Activated T-helper 2 cell treated with anti-CD3 and anti-CD28 coated beads, Interferon-gamma antibody, Interleukin-2, Interleukin-4, amounts not matched to agents 10 μg/mL and 5 μg/mL and 100 μg/mL, durations not matched to agents 14 hours and 24 hours and 36 hours (primary cell): ENCODE measurements at places on chromosomes 13 and 19.

GRCh38 chr19:3233831-3234230 is 9.4 kb downstream of the CELF5 start:
- H3K27ac ChIP-seq = no peak overlapping the region
- no peak overlapping the region for H3K4me3 ChIP-seq
- H3K36me3 ChIP-seq = no peaks in the 10 kb centered on the region
- H3K27me3 ChIP-seq = peaks cover 4% of the 10 kb centered on the region
- no peak for DNase-seq

GRCh38 chr13:84279166-84279565 is 396.9 kb upstream of the SLITRK1 start:
- no peak overlapping the region for H3K4me3 ChIP-seq
- H3K4me1 ChIP-seq = no peaks in the 10 kb centered on the region
- no peaks in the 10 kb centered on the region for H3K36me3 ChIP-seq
- no peaks in the 10 kb centered on the region for H3K27me3 ChIP-seq
- H3K27ac ChIP-seq = no peak overlapping the region

GRCh38 chr19:48900477-48901406 is 630 bp downstream of the NUCB1 start:
- peak overlapping the region; percentile 97 for H3K4me3 ChIP-seq
- H3K4me1 ChIP-seq = peaks cover 18% of the 10 kb centered on the region
- peaks cover 41% of the 10 kb centered on the region for H3K36me3 ChIP-seq
- H3K27me3 ChIP-seq = no peaks in the 10 kb centered on the region
- peak overlapping the region; percentile 97 for H3K27ac ChIP-seq

DNA sequence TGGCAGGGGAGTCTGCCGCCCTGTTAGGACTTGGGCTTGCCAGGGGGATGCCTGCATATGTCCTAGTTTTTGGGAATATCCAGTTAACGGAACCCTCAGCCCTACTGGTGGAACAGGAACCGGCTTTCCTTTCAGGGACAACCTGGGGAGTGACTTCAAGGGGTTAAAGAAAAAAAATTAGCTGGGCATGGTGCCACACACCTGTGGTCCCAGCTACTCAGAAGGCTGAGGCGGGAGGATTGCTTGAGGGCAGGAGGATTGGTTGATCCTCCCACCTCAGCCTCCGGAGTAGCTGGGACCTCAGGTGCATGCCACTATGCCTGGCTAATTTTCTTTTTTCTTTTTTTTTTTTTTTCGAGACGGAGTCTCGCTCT is 22.5 kb downstream of the LDLR start:
- no peak overlapping the region for H3K27ac ChIP-seq
- no peaks in the 10 kb centered on the region for H3K27me3 ChIP-seq
- no peak for DNase-seq
- no peak overlapping the region for H3K4me3 ChIP-seq
- H3K36me3 ChIP-seq = peaks cover 72% of the 10 kb centered on the region
- no peaks in the 10 kb centered on the region for H3K4me1 ChIP-seq

DNA sequence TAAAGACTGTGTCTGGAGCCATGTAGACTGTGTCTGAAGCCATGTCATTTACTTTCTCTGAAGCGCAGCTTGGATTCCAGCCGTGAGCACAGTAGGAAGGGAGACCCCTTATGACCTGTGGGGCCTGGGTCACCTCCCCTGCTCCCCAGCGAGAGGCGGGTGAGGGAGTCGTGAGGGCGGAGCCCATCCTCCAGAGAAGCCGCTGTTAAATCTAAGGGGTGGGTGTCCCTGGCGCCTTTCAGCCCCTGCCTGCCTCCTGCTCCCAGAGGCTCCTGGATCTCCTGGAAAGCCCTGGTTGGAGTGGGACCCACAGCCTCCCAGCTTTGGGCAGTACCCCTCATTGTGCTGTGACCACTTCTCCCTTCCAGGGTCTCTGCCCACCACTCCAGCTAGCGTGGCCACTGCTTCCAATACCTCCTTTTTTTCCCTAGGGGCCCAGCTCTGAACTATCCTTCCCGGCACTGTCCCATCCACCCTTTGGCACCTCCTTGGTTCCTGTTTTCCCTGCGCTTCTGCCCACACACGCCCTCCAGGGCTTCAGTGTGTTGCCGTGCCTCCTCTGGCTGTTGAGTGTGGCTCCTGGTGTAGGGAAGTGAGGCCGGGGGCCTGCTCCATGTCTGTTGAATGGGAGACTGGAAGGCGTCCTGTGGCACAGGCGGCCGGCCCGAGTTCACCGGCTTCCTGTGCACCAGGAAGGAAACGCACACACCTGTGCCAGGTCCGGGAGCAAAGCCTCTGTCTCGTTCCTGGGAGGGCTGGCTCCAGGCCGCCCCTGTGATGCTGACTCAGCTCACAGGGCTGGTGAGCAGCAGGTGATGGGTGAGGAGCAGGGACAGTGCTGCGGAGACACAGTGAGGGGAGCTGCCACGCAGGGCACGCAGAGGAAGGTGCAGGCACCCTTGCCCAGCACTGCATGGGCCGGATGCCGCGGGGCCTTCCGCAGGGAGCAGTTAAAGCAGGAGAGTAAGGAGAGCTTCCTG is 29.4 kb downstream of the ATP4B start:
- peaks cover 70% of the 10 kb centered on the region for H3K36me3 ChIP-seq
- peak overlapping the region; percentile 49 for H3K27ac ChIP-seq
- no peak overlapping the region for H3K4me3 ChIP-seq

- peak overlapping the region; percentile 92 for H3K27ac ChIP-seq
- H3K36me3 ChIP-seq = peaks cover 58% of the 10 kb centered on the region
- H3K4me1 ChIP-seq = peaks cover 36% of the 10 kb centered on the region
- no peak for DNase-seq
- no peaks in the 10 kb centered on the region for H3K27me3 ChIP-seq
Measured at GRCh38 chr19:55643887-55644176, 383 bp downstream of the ZNF581 start.

DNA sequence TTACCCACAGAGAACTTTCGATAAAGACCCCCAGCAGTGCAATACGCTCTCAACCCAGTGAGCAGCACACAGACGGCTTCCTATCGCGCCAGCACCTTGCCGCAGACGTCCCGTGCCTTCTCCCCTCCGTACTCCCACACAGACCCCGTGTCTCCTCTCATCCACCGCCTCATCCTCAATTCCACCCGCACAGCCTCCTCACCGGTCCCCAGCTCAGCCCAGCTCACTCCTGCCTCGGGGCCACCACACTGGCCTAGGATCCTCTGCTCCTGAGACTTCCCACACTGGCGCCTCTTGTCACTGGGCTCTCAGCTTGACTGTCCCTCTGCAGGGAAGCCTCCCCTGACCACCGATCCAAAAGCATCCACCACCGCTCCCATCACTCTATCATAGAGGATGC is 9.0 kb downstream of the MLLT1 start:
- no peaks in the 10 kb centered on the region for H3K27me3 ChIP-seq
- no peak for DNase-seq
- H3K36me3 ChIP-seq = peaks cover 42% of the 10 kb centered on the region
- H3K4me3 ChIP-seq = no peak overlapping the region
- H3K4me1 ChIP-seq = peaks cover 2% of the 10 kb centered on the region

DNA sequence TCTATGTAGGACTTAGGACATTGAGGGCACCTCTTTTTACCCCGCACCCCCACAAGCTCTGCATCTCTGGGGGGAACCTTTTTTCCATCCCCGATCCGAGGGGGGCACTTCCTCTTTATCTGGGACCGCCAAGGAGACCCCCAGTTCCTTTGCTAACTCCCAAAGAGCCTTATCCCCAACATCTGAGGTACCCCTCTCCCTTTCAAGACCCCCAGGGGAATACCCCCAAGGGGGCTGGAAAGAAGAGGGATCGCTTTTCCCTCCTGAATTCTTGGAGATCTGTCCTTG is 1.1 kb downstream of the TNFSF9 start:
- peaks cover 27% of the 10 kb centered on the region for H3K27me3 ChIP-seq
- peaks cover 36% of the 10 kb centered on the region for H3K4me1 ChIP-seq
- peak overlapping the region; percentile 12 for H3K27ac ChIP-seq
- no peak for DNase-seq
- peak overlapping the region; percentile 70 for H3K4me3 ChIP-seq

DNA sequence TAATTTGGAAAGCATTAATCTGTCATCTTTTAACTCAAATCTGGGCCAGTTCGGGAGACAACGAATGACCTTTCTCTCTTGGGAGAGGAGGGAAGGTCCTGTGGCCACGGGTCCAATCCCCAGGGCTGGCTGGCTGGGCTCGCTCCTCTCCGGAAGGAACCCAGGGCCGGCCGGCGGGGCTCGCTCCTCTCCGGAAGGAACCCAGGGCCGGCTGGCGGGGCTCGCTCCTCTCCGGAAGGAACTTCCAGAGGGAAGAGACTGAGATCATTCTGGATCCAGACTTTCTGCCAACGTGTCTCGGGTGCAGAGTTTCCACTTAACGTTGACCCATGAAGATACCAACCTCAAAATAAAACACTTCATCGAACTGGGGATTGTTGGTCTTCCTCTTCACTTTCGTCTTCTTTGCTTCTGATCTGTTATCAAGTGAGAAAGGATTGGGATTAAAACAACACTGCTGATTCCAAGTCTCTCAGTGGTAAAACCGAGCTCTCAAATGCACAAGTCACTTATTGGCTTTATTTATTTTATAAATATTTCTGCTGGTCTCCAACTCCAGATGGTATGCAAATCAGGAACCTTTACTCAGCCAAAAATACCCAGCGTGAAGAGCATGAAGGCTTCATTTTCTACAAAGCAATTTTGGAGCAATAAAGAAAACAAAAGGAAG is 53.3 kb upstream of the C13orf46 start:
- H3K36me3 ChIP-seq = peaks cover 20% of the 10 kb centered on the region
- DNase-seq = no peak

GRCh38 chr13:77528834-77529500 is 6.5 kb upstream of the SCEL start:
- H3K27ac ChIP-seq = no peak overlapping the region
- H3K4me3 ChIP-seq = no peak overlapping the region
- no peak for DNase-seq
- peaks cover 13% of the 10 kb centered on the region for H3K4me1 ChIP-seq
- H3K36me3 ChIP-seq = no peaks in the 10 kb centered on the region

DNA sequence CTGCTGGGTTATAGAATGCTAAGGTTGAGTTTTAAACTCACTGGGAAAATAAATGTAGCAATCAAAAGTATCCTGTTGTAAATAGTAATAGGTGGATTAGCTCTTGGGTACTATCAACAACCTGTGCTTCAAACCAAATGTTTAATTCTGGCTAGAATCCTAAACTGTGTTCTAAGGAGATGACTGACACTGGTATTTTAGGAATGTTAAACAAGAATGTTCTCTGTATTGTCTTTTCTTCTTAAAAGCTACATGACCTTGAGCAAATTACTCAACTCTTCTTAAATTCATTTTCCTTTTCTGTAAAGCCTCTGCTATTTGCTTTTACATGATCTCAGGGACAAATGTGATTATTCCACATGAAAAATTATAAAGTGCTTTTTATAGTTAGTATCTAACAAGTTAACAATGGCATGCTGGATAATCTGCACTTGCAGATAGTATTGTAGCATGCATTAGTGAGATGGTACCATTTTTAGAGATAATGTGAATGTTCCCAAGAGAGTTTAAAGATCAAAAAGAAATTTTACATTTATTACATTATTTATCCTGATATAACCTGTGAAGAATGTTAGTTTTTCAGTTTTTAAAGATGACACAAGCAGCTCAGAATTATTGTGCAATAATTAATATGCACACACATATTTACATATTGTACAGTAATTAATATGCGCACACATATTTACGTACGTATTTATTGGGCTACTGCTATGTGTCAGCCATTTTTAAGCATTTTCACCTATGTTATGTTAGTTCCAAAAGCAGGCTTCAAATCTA is 13.6 kb upstream of the EPSTI1 start:
- H3K27ac ChIP-seq = no peak overlapping the region
- DNase-seq = no peak
- peaks cover 13% of the 10 kb centered on the region for H3K4me1 ChIP-seq
- no peak overlapping the region for H3K4me3 ChIP-seq
- no peaks in the 10 kb centered on the region for H3K36me3 ChIP-seq

GRCh38 chr13:51380269-51380668 is 40.8 kb downstream of the SERPINE3 start:
- no peaks in the 10 kb centered on the region for H3K27me3 ChIP-seq
- DNase-seq = no peak
- H3K36me3 ChIP-seq = peaks cover 50% of the 10 kb centered on the region
- H3K4me3 ChIP-seq = no peak overlapping the region
- no peak overlapping the region for H3K27ac ChIP-seq
- no peaks in the 10 kb centered on the region for H3K4me1 ChIP-seq
